Central memory CD4-positive, alpha-beta T cell (primary cell): ENCODE measurements at places on chromosomes 3 and 15.

DNA sequence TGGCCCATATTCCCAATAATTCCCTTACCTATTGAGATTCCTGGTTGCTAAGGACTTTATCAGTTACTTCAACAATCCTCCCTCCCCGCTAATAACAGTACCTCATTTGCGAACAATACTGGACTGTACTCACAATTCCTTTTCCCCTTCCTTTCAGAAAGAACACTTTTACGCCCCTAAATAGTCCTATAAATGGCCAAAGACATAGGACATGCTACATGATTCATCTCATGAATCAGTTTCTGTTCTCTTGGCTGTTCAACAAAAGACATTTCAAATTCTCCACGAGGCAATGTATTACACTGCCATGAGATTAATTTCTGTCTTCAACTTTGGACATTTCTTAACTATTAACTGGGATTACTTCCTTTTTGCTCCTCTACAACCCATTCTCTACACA is 264.4 kb downstream of the TIGIT start:
- DNase-seq: no peak

DNA sequence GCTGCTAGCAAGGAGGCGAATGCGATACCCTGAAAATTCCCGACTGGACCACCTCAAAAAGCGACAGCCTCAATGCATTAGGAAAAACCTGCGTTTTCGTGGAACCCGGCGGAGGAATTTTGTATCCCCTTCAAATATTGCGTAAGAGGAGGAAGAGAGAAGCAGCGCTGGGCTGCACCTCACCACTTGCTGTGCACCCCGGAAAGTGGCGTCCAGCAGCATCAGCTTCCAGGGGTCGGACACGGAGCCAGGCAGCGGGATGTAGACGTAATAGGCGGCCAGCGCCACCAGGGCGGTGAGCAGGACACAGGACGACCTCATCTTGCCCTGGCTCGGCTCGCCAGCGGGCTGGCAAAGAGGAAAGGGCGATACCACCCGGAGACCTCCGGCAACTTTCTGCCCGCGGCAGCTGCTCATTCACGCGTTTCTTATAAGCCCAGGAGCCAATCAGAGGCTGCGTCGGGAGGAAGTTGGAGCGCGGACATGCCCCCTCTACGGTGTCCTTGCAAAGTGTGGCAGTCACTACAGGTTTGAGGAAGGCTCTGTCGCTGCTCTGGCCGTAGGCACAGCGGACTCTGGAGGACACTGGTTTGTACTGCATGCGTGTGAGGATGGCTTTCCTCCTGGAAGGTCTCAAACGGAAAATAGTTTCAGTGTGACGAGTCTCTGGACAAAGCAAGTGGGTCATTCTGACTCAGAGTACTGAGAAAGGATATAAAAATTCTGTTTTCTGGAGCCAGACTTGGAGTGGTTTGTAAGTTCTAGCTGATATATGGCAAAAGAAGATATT is at the start of gene NCEH1:
Gene NCEH1 (minus strand): TSS at position 404 of the 790 bp plus-strand sequence. CDS start 83 bp downstream, at position 321.
- peak; percentile 58 for DNase-seq

GRCh38 chr15:60609721-60610320 is 130.9 kb upstream of the ICE2 start:
- no peak for DNase-seq

DNA sequence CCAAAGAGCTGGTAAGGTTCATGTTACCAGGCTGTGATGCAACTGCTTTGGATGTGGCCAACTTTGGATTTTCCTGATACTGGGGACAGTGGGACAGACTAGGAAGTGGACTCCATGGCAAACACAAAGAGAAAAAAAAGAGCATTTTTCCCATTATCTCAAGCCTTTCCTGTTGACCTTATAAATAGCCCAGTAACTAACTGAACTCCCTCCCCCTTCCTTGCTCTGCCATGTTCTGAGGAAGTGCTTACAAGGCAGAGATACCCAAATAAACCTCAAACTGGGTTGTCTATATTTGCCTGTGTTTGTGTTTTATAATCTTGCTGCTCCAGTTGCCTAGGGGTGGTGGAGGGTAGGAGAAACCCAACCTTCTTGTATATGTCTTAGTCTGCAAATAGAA is 27.3 kb upstream of the SLC9A9 start:
- DNase-seq: no peak

DNA sequence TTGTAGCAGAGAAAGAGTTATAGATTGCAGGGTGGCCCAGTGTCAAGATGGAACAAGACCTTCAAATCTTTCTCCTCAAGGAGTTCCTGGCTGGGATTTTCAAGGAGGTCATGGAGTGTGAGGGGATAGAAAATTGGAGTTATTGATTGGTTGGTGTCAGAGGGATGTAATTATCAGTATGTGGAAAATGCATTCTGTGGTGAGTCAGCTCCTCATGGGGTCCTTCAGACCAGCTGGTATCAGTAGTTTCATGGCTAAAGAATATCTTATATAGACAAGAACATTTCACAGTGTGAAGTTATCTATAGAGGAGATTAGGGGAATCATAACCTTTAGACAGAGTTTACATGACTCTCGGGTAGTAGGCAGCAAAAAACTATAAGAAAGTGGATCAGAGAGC is 1114.0 kb upstream of the GBE1 start:
- no peak for DNase-seq

- DNase-seq: peak; percentile 57
Measured at GRCh38 chr15:40104865-40105516, 3.7 kb downstream of the BMF start.

DNA sequence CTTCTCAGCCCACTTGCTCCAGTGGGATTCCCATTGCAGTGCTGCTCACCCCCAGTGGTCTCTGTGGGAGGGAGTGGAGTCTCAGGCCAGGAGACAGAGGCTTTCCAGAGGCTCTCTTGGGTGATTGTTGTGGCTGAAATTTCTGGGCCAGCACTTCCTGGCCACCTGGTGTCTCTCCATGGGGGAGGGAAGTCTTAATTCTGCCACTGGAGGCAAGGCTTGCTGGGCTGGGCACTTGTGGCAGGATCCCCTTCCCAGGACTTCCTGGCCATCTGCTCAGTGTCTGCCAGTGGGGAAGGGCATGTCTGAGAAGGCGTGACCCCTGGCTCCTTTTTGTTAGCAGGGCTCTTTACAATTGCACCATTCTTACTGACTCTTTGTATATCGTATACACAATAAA is 351.8 kb downstream of the GABRB3 start:
- DNase-seq: no peak

- DNase-seq: no peak
Measured at GRCh38 chr3:161254861-161255260, 33.8 kb downstream of the NMD3 start.

GRCh38 chr3:100777271-100777670 is 68.0 kb downstream of the TFG start:
- no peak for DNase-seq

- DNase-seq: no peak
Measured at GRCh38 chr3:141368062-141368924, at the start of gene ZBTB38. Gene ZBTB38 (plus strand): TSS chr3:141368504. CDS start chr3:141442389, 73,885 bp downstream.

DNA sequence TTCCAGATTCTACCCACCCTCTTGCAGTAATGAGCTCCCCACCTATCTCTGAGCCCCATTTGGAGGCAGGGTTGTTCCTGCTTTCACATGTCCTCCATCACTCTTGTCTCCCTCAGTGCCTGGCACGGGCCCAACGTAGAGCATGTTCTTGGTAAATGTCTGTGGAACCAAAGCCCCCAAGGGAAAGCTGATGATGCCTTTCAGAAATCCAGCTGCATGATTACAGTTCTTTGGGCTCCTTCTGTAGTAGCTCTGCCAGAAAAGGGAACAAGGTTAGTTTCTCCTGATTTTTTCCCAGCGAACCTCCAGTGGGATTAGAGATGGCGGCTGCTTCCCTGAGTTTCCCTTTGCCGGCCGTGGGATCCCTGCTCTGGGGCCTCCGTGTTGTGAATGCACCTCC is 39.3 kb downstream of the CGNL1 start:
- DNase-seq: no peak

DNA sequence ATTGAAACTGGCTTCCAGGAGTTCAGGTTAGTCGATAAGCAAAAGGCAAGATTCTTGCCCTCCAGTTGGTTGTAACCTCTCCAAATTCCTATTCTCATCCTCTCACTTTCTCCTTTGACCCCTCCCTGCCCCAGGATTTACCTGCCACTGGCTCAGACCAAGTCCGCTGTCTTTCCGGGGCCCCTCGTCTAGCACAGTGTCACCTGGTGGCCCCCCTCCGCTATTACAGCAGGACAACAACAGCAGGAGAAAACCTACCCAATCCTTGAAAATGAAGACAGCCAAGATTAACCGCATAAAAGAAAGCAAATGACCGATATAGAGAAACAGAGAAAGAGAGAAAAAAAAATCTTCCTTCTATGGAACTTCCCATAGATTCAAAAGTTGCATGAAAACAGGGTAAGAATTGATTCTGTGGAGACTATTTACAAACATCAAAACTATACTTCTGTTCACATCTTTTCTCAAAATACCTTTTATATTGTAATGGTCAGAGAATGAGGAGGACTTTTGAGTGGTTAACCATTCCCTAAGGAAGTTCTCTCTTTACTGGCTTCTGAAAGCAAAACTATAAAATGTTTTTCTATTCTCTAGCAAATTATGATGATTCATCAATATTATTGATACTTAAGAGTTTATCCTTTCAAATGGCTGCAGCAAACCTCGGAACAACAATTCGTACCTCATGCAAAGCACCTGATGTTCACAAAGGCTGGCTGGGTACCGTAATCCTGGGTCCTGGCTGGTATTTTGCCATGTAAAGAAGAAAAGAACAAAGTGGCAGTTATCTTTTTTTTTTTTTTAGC is 10.0 kb upstream of the ST8SIA2 start:
- no peak for DNase-seq

DNA sequence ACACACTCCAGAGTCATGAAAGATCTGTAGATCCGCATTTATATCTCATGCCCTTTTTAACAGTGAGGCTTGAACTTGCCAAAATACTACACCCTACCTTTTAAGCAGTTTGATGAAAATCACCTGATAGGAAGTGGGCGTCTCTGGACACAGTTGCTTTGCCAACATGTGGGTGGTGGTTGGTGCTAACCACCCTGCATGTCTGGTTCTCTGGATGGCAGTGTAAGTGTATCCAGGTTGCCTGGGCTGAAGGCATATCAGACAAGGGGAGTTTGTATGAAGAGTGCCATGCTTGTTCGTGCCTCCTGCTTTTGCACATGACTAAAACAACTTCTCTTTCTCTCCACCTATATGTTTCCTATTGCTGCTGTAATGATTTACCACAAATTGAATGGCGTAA is 159.6 kb downstream of the GHSR start:
- no peak for DNase-seq

GRCh38 chr3:140763532-140763931 is 85.7 kb downstream of the TRIM42 start:
- DNase-seq: no peak

DNA sequence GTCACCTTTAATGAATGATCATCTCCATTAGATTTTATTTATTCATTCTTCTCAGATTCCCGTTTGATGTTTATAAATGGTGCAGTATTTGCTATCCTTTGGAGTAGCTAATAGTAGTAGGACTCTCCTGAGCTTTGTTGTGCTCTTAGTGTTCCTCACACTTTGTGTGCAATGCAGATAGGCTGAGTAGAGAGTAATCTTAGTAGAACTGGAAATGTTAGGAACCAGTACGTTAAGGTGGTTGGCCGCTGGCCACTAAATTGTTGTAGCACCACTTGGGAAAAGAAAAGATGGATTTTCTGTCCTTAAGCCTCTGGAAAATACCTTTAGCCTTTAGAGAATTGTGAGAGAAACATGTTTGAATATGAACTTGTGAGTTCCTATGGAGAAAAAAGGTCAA is 19.9 kb upstream of the EBLN2 start:
- no peak for DNase-seq

GRCh38 chr3:185931777-185932612 is 5.8 kb downstream of the TRA2B start:
- DNase-seq: no peak

- no peak for DNase-seq
Measured at GRCh38 chr3:20604659-20605058, 418.7 kb upstream of the SGO1 start.

GRCh38 chr3:25945836-25946235 is 155.9 kb downstream of the OXSM start:
- no peak for DNase-seq

DNA sequence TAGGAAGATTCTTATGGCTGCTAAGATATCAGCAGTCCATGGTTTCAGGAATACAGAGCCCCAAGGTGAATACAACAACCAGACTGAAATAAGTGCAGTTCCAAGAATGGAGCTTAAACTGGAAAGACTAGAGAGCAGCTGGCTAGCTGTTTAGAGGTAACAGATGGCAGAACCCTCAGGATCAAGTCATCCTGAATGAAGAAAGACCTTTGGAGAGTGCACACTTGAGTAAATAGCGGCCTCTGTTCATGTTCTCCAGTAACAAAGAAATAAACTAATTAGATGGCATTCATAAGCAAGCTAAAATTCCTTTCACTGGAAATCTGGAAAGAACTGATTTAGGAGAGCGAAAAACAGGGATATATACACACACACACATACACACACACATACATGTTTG is 968.4 kb downstream of the FHIT start:
- DNase-seq: no peak

DNA sequence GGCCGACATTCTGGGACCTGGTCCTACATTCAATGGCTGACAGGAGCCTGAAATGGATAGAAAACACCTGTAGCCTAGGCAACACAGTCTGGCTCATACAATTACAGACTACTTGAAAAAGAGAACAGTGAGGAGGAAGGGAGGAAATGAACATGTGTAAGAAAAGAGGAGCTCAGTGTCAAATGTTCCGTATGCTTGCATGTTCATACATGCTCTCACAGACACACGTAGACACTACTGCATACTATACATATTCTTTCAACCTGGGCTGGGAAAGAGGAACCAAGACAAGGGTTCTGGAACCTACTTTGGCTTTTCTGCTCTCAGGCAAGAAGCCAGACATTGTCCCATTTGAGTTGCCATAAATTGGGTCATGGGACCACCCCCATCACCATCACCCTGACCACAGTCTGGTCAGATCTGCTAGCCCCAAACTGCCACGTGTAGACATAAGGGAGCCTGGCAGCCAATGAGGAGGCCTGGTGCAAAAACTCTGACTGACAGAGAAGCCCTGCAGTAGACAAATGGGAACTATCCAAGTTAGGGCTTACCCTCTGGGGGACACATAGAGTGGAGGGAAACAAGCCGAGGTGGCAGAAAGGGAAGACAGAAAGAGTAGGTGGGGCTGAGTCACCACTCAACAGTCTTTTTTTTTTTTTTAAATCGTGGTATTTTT is 310.0 kb downstream of the SHQ1 start:
- DNase-seq: no peak

GRCh38 chr3:38739396-38739689 is 76.7 kb downstream of the SCN10A start:
- no peak for DNase-seq
